ENCODE measurements at places on chromosomes 2 and 18.

DNA sequence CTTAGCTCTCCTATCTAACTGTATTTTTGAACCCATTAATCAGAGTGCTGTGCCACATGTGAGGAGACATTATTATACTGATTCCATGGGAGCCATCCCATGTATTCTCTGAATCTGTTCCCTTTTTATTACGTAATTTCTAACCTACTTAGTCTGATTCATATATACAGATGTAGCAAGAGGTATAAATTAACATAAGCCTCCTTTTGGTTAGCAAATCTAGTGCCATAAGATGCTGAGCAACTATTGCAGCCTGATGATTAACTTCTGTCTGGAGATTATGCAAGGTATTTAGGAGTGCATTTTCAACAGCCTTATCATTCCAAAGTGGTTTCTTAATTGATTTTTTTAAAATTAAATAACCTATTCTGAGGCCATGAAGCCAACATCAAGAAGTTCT, 114.1 kb upstream of the MSH2 start:
- DNase-seq = no peak

- no peak for DNase-seq
Measured at GRCh38 chr2:206713746-206714145, 4.5 kb downstream of the DYTN start.

DNA sequence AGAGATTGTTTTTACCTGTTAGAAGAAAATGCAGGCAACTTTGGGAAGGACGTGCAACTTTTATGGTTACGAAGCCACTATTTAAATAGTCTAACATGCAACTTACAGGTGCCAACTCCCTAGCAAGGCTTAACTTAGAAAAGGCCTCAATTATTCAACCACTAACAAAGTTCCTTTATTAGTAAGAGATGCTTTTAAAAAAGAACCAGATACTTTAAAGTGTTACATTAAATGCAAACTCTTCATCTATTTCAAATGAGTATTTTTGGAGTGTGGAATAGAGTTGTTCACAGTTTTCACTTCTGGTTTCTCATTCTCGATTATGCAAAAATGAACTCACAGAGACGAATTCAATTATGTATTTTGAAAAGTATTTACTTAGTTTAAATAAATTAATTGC, 51.7 kb downstream of the PELI1 start:
- no peak for DNase-seq

GRCh38 chr2:212249451-212249850, 289.2 kb downstream of the ERBB4 start:
- DNase-seq = no peak

DNA sequence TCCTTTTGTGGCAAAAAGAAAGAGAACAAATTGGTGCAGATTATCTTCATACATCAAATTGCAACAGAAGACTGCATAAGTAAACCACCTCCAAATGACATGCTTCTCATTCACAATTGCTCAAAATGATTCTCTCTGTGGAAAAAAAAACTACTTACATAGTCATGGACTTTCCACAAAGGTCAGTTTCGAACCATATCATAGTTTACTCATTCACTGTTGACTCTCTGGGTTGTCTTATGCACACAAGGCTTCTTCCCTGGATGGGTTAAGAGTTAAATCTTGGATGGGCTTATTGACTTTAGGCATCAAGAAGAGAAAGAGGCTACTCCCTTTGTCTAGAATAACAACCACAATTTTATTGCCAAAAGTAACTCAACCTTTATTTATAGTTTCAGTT, 91.3 kb upstream of the RAB27B start:
- DNase-seq = no peak

GRCh38 chr2:197786010-197786877, 1.1 kb upstream of the BOLL start:
- DNase-seq = peak; percentile 32

GRCh38 chr18:71754246-71754645, 789.9 kb downstream of the CBLN2 start:
- DNase-seq = no peak

Measured in T-helper 1 cell (primary cell).